Suprapubic skin (tissue), 4 donors: ENCODE measurements at places on chromosomes 7 and 10. TPM values are rescaled to one million over a fixed set of nuclear protein-coding genes. Genes with fewer than 3 reads are reported as not detected.

GRCh38 chr7:73631558-73631957 lies 7.2 kb upstream of the MLXIPL start:
- DNase-seq: no peak

- DNase-seq: no peak
Measured at GRCh38 chr10:73892310-73893030, 18.1 kb upstream of the CAMK2G start.

The WASHC2C gene
- 31.4 TPM for total RNA-seq

- no peak for DNase-seq
Measured at GRCh38 chr7:124255041-124255655, 222.3 kb upstream of the TMEM229A start.

DNA sequence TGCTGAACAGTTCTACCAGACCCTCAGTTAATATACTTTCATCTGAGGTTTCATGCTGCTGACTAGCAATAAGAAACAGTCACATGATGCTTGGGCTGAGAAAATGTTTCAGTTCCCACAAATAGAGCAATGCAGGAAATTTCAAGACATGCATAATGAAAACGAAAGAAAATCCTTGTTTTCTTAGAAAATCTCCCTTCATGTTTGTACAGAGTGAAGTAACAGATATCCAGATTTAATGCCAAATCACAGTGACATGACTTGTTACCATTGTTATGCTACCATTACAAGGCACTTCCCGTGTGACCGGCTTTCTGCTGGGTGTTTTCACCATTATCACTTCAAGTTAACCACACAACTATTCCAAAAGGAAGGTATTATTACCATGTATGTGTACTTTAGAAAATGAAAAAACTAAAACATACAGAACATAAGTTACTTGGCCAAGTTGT lies 121.7 kb downstream of the DOCK4 start:
- DNase-seq: no peak

- DNase-seq: no peak
Measured at GRCh38 chr7:74365322-74366022, 76.3 kb downstream of the CLIP2 start.

The CFAP70 gene
- total RNA-seq: 2.6 TPM

- DNase-seq: no peak
Measured at GRCh38 chr10:76732306-76732705, 905.3 kb downstream of the KCNMA1 start.

The EIF5AL1 gene
- total RNA-seq: 0.47 TPM

The FAM25C gene
- total RNA-seq: 201 TPM

GRCh38 chr10:35723059-35723458 lies 81.0 kb upstream of the FZD8 start:
- DNase-seq: no peak

The MINDY4 gene
- total RNA-seq: 10.5 TPM

The IDI2 gene
- not detected for total RNA-seq

DNA sequence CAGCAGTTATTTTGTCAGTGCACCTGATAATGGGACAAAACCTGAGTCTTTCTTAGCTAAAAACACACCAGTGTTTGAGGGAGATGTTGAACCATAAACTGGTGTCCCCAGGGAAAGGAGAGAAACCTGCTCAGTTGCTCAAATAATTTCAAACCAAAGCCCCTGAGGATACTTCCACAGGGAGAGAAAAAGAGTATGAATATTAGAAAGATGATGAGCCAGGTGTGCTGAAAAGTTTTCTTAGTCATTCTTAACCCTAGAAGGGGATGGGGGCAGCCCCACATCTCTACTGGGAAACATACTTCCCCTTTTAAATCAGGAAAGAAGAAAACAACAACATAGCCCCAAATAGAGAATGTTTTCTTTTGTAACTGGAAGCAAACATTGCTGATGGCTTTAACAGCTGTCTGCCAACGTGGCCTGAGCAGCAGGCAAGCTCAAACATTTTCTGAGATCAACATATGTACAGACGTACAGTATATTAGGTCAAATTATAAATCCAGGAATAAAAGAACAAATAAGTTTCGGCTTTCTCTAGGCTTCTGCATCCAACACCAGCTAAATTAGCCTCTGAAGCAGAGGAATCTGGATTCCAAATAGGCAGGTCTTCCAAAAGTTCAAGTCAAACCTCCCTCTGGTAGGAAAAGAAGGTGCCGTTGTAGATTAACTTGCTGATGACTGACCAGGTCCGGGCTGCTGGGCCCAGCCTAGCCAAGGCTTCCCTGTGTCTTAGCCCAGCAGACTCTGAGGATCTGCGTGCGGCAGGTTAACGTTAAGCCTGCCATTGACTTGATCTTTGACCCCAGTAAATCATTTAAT lies 30.5 kb upstream of the FBXW4 start:
- no peak for DNase-seq

DNA sequence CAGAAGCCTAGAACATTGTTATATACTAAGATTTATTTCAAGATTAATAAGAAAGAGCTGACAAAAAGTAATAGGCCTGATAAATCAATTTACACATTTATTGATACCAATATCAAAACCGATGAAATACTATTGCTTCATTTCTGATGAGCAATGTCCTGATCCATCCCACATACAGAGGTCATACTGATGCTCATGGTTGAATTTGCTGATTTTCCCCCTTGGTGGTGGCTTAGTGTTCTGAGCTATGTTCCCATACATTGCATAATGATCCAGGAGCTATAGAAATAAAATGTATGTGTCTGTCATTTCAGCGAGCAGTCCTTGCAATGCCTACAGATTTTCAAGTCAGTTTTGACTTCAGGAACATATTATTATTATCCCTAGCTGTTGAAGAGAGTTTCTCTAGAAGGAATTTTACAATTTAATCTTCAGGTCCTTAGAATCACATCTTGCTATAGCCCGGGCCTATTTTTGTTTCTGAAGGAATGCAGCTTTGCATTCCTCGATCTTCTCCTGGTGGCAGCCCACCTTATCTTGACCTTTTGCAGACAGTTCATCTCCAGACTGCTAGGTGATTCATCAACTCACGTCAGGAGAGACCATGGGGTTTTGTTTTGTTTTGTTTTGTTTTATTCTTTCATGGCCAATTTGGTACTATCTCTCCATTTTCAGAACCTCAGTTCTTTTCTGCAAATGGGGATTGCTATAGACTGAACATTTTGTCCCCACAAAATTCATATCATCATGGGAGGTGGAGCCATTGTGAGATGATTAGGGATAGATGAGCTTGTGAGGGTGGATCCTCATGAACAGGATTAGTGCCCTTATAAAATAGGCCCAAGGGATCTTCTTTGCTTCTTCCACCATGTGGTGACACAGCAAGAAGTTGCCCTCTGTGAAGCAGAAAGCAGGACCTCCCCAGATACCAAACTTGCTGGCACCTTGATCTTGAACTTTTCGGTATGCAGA lies 465.6 kb upstream of the IGFBP3 start:
- DNase-seq: no peak

- DNase-seq: peak; percentile 36
Measured at GRCh38 chr10:131722525-131723264, 178.1 kb upstream of the PPP2R2D start.
